Pons (tissue), 1 donor: ENCODE measurements at places on chromosomes 2 and 18.

- DNase-seq, result no peak
Measured at GRCh38 chr2:69489793-69490192, 52.6 kb upstream of the NFU1 start.

- DNase-seq, result peak; percentile 17
Measured at GRCh38 chr2:74199871-74200305, 1.5 kb downstream of the MTHFD2 start.

DNA sequence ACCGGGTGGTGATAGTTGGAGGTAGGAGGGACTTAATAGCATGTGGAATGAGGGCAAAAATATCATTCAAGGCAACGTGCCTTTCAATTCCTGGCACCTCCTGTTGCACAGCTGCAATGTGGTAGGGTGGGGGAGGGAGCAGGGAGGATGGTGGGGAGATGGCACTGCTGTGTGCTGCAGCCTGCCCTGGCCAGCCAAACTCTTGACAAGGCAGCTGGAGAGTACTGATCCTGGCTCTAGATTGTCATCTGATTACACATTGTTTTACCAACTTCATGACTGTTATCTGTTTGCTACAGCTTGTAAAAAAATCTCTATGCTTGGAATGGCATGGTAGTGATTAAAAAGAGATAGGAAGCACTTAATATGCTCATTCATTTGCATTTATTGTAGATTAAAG lies 47.7 kb downstream of the PLCL1 start:
- DNase-seq, result peak; percentile 93

DNA sequence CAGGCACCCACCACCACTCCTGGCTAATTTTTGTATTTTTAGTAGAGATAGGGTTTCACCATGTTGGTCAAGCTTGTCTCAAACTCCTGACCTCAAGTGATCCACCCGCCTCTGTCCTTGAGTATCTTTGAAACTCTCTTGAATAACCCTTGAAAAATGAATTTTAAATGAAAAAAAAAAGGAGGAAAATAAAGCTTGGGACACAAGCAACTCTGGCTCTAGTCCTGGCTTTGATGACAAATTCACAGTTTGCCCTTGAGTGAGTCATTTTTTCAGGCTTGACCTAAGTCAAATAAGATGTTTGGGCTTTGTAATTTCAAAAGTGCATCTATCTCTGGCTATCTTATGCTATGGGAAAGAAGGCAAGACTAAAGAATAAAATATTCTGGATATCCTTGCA lies 79.0 kb upstream of the TRIB2 start:
- no peak for DNase-seq

- DNase-seq, result no peak
Measured at GRCh38 chr2:112342067-112342550, 66.7 kb downstream of the ZC3H6 start.

- no peak for DNase-seq
Measured at GRCh38 chr18:70116949-70117348, 88.5 kb downstream of the RTTN start.

- DNase-seq, result no peak
Measured at GRCh38 chr18:52948868-52949444, 609.0 kb downstream of the DCC start.

DNA sequence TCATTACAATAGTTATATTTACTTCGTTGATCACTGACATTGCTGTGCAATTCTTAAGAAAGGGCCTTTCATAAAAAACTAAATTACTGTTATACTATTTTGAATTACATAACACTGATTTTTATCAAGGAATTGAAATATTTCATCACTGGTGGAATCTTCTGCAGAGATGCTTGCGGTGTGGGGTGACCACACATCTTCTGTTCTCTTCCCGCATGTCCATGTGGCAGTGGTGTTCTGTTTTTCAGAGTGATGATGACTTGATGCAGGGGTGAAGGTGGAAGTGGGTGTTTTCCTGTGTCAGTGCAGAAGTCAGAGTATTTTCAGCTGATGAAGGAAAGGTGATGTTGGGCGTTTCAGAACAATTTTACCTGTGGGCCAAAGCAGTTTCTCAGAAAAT lies 7.0 kb downstream of the CNDP2 start:
- no peak for DNase-seq

DNA sequence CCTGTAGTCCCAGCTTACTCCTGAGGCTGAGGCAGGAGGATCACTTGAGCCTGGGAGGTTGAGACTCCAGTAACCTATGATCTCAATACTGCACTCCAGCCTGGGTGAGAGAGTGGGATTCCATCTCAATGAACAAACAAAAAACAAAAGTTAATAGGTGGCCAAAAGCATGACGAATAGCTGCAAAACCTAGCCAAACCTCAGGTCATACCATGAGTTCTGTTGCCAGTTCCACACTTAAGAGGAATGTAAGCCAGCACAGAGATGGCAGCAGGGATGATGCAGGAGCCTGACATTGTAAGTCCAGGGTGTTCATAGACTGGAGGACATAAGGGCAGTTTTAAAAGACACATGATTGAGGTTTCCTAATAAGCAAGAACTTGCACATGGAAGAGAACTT lies 55.3 kb upstream of the RMDN2 start:
- DNase-seq, result no peak

DNA sequence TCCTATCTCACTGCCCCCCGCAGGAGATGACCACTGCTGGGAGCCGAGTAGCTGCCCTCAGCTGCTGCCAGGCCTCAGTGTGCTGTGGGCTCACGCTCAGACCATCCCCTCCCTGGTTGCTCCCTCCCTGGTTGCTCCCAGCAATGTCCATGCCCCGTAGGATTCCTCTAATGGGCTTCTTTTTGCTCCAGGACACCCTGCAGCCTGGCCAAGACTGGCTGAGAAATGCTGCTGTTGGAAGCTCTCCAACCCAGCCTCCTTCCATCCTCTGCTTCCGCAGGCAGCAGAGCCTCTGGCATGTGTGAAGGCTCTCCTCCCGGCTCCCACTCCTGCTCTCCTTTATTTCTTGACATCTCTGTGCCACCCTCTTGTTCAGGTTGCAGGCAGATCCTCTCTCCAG lies 48.6 kb downstream of the SOX11 start:
- DNase-seq, result no peak

- DNase-seq, result no peak
Measured at GRCh38 chr2:222381566-222381965, 42.8 kb upstream of the SGPP2 start.

- no peak for DNase-seq
Measured at GRCh38 chr2:55585451-55586080, 31.9 kb downstream of the PPP4R3B start.

- DNase-seq, result no peak
Measured at GRCh38 chr2:64400105-64400728, 53.7 kb upstream of the LGALSL start.
